ENCODE measurements at places on chromosomes 7 and 10.
A peak's percentile ranks its signal among the peaks of the same experiment; 100 is the strongest.

- peak; percentile 43 for DNase-seq
Measured at GRCh38 chr10:132570771-132571649, 33.4 kb downstream of the INPP5A start.

DNA sequence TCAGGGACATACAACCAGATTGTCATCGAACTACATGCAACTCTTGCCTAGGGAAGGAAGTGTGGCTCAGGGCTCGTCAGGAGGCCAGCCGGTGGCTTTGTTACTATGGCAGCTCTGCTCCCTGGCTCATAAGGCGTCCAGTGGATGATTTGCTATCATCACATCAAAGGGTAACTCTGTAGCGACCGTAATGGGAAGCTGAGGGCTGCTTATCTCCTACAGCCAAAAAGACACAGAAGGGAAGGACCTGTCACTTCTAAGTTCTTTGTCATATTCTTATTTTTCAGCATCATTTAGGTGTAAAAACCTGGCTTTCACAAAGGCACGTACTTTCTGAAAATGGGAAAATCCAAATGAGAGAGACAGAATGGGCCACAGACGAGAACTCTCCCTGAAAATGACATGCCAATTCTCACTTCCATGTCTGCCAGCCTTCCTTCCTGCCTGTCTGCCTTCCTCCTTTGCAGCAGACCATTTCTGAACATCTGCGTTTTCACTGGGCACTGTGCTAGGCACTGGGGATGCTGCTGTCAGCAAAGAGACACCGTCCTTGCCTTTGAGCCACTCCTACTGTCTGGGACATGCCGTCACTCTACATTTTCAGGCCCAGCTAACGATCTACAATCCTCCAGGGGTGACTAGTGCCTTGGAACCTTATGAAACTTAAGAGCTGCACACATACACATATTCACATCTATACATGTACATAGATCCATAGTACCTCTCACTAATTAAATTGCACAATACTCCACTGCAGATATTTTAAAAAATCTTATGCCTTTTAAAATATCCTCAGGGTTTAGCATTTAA lies 26.9 kb downstream of the ENKUR start:
- DNase-seq = no peak

GRCh38 chr10:80529604-80530003 lies 8.1 kb upstream of the SH2D4B start:
- no peak for DNase-seq

DNA sequence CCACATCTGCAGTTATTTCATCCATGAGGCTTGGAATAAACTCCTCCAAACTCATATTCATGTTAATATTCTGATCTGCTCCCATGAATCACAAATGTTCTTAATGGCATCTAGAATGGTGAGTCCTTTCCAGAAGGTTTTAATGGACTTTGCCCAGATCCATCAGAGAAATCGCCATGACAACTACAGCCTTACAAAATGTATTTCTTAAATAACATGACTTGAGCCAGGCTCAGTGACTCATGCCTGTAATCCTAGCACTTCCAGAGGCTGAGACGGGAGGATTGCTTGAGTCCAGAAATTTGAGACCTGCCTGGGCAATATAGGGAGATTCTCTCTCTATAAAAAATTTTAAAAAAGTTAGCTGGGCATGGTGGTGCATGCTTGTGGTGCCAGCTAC lies 102.1 kb upstream of the TMEM168 start:
- DNase-seq = no peak

GRCh38 chr7:30057741-30058140 lies 29.5 kb downstream of the PLEKHA8 start:
- DNase-seq = no peak

DNA sequence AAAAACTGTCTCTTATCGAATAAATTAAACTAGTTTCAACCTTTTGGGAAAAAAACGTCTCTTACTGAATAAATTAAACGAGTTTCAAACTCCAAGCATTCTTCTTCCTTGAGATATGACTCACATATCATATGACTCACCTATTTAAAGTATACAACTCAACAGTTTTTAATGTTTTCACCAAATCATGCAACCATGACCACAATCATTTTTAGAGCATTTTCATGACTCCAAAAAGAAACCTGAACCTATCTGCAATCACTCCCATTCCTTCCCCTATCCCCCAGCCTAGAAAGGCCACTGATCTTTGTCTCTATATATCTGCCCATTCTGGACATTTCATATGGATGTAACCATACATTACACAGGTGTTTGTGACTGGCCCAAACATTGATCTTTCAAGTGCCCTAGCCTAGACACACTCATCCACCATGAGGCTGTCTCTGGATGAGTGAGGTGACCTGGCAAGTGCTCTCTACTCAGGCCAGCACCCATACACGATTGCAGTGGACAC lies 115.3 kb downstream of the PIP4K2A start:
- no peak for DNase-seq

- DNase-seq = no peak
Measured at GRCh38 chr7:19958309-19958896, 185.0 kb upstream of the TMEM196 start.

DNA sequence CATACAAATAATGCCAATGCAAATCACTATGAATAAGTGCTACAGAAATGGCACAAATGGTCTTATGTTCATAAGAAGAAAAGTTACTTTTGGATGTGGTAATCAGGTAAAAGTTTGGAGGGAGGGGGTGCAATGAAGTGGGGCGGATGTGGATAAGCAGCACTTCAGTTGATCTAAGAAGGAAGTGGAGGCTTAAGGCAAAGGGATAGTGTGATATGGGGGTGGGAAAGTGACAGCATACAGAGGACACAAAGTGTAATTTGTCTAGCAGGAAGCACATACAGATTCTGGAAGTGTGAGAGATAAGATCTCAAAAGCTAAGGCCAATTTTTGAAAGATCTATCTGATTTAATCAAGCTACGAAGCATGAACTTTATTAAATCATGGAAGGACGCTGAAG lies 6.3 kb downstream of the BET1 start:
- DNase-seq = no peak

- no peak for DNase-seq
Measured at GRCh38 chr7:104363355-104363754, 35.0 kb downstream of the LHFPL3 start.

DNA sequence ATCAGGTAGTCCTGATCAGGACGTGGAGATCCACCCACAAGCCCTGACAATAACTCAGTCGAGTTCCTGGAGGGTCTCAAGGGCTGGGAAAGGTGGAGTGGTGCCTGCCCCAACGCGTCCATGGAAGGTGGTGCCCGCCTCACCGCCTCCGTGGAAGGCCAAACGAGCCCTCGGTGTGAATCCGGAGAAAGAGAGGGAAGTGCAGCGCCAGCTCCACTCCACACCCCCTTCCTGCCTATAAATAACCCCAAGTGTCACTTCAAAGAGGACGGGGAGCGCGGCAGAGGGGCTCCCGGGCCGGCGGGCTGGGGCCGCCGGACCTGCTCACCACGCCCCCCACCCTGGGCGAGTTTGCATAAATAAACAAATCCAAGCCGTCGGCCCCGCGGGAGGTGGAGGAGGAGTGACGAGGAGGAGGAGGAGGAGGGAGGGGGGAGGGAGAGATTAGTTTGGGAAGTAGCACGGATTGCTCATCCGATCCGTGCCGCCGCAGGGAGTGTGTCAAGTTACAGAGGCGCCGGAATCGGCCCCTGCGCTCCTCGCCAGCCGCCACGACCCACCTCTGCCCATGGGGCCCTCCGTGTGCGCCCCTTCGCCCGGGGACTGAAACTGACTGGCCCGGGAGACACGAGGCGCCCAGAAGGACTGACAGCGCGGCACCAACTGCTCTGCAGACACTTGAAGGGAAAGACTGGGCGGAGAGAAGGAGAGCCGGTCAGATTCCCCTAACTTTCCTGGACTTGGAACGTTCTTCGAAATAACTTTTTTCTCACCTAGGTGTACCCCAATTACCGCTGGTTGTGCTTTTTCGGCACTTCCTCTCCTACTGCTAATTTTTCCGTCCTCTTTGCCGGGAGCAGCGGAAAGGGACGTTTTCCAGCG lies at the start of gene COL13A1:
Gene COL13A1, plus strand, starts transcription at position 473 of the 882 bp plus-strand sequence. CDS start 518 bp downstream, outside the sequence.
- DNase-seq = peak; percentile 74

- no peak for DNase-seq
Measured at GRCh38 chr7:24732646-24733413, 24.4 kb downstream of the GSDME start.

DNA sequence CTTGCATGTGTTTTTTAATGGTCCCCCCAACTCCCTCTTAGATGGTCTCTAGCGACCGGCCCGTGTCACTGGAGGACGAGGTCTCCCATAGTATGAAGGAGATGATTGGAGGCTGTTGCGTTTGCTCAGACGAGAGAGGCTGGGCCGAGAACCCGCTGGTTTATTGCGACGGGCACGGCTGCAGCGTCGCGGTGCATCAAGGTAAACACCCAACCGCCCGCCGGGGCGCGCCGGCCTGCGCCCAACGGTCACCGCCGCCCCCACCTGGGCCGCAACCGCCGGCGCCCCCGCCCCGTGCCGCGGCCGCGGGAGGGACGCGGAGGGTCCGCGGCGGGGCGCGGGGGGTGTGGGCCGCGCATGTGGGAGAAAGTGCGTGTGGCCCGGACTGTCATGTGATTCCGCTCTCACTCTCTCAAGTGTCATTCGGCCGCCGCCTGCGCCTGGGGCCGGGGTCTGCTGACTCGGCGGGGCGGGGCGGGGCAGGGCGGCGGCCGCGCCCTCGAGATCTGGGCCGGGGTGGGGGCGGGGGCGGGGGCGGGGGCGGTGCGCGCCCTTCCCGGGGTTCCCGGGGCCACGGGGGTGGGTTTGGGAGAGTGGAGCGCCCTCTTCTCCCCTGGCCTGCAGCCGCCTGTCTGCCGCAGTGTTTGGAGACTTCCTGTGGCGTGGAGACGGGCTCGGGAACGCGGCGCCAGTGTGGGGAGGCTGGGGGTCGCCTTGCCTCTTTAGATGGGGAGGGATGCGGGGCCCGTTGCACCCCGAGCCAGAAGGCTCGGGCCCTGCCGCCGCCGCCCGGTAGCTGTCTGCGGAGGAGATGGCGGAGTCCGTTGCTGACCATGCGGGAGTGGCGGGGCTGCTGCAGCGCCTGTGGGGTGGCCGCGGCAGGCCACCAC lies 817 bp downstream of the MLLT10 start:
- DNase-seq = peak; percentile 71

GRCh38 chr10:132329565-132330485 lies 2.2 kb upstream of the LRRC27 start:
- no peak for DNase-seq

- no peak for DNase-seq
Measured at GRCh38 chr10:78038791-78039547, 5.3 kb downstream of the RPS24 start.

GRCh38 chr7:88101769-88102168 lies 118.1 kb downstream of the SRI start:
- no peak for DNase-seq

DNA sequence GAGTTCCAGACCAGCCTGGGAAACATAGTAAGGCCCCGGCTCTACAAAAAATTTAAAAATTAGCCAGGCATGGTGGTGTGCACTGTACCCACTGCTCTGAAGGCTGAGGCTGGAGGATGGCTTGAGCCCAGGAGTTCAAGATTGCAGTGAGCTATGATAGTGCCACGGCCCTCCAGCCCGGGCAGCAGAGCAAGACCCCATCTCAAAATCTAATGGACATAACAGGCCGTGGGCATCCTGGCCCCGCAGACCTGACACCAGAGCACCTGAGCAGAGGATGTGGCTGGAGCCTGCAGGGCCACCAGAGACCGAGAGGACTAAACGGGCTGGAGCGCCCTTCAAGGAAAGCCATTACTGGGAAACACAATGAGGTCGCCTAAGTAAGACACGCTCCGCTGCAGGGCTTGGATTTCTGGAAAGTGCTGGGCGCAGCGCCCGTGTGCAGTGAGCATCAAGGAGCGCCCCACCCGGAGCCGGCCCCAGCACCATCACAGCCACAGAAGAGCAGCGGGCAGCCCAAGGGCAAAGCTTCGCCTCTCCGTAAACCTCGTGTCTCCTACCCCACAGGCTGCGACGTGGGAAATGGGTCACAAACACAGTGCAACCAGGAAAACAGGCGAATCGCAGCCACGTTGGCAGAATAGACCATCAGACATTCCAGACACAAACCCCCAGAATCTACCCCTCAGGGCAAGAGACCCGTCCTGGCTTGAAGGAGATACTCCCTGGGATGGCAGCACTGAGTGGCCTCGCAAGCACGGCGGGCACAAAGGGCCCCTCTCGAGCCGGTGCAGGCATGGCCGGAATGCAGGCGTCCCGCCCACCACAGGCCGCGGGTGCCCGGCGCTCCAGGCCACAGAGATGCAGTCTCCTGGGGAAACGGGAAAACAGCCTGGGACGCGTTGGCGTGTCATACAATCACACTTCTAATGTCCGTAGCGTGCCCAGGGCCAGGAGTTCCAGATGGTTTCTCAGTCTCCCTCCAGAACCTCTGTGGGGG lies 4.9 kb downstream of the RADIL start:
- DNase-seq = peak; percentile 53

DNA sequence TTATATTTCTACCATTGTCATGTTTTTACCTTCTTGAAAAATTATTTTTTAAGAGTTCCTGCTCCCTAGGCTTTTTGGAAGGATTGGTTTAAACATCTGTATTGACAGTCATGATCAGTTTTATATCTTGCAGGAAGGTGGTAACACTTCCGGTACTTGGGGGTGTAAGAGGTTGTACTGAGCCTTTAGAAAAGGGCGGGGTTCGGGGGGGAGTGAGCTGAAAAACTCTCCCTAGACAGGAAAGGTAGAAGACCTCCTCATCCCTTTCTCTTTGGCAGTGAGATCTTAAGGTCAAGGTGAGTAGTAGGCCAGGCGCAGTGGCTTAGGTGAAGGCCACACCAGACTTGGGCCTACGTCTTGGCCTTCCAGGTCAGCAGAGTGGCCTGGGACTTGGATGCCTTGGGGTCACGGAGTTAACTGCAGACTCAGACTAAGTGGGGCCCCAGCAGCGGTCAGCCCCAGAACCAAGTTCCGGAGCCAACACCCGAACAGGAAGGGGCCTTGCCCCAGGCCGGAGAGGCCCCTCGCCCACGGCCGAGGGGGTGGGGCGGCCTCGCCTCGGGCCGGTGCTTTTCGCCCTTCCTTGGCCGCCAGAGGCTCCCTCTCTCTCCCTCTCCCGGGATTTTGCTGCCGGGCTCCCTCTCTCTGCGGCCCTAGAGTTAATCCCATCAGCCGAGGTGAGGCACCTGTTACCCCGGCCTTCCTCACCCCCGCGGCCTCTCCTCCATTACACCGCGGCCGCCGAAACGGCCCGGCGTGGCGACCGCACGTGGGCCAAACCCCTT lies at the start of gene PPP1R9A:
Gene PPP1R9A, plus strand, starts transcription at position 569 of the 785 bp plus-strand sequence. CDS start 2,520 bp downstream, outside the sequence.
- peak; percentile 57 for DNase-seq

DNA sequence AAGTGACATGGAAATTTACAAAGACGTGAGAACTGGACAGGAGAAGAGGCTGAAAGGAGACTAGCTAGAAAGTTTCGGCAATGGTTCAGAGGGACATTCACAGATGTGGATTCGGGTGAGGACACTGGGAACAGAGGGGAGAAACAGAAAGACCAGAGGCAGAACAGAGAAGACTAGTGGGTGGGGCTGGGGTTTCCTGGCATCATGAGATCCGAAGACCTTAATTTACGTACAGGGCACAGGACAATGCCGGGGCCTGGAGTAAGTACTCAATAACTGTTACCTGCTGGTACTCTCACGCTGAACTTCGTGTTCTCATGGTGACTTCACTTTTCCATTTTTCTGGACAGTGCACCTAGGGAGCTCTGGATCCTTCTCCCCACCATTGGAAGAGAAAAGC lies 53.5 kb downstream of the VOPP1 start:
- DNase-seq = no peak

GRCh38 chr7:85154282-85154937 lies 32.4 kb downstream of the SEMA3D start:
- DNase-seq = no peak
